Cerebellar cortex (tissue), 1 donor: ENCODE measurements at places on chromosomes 6 and 20.

- DNase-seq: no peak
Measured at GRCh38 chr20:33650753-33651561, 11.2 kb upstream of the C20orf144 start.

DNA sequence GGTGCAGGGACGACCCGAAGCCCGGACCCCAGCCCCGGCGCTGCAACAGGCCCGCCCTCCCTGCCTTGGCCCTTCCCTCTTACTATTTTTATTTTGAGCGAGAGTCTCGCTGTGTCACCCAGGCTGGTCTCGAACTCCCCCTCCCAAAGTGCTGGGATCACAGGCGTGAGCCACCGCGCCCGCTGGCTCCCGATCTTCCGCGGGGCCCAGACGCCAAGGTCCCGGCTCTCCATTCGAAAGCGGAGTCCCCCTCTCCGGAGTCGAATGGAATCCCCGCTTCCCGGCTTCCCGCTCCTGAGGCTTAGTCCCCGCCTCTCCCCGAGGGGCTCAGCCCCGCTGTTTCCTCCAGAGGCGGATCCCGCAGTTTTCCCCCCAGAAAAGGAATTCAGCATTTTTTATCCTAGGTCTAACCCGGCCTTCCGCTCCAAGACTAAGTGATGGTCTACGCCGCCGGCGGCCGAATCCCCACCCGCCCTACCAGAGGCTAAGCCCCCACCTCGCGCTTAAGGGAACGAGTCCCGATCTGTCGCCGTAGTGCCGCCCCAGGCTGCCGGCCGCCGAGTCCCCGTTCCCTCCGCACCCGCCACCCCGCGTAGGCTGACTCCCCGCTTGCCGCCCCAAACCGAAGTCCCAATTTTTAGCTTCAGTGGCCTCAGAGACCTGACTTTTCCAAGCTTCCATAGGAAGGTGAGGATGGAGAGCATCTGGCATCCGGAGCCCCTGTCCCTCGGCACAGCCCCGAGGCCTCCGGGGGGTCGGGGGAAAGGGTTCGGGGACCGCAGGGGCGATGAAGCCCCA lies 11.5 kb upstream of the TMC2 start:
- DNase-seq: no peak

DNA sequence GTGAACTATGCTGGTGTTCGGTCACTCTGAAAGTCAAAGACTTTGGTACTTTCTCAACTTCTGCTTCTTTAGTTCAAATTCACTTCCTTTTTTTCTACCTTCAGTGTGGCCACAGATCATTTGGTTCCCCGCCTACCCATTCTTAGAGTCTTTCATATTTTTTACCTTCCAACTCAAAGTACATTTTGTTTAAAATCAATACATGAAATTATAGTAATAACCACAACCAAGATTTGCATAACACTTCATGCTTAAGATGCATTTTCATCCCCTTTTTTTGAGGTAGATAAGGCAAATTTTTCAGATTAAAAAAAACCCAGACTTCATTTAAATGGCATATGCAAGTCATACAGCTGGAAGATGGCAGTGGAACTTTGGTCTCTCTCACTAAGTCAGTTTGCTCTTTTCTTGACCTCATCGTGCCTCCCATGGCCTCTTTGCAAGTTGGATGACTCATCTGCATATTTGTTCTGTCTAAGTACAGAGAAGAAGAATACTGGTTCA lies 11.9 kb upstream of the CNR1 start:
- DNase-seq: no peak

DNA sequence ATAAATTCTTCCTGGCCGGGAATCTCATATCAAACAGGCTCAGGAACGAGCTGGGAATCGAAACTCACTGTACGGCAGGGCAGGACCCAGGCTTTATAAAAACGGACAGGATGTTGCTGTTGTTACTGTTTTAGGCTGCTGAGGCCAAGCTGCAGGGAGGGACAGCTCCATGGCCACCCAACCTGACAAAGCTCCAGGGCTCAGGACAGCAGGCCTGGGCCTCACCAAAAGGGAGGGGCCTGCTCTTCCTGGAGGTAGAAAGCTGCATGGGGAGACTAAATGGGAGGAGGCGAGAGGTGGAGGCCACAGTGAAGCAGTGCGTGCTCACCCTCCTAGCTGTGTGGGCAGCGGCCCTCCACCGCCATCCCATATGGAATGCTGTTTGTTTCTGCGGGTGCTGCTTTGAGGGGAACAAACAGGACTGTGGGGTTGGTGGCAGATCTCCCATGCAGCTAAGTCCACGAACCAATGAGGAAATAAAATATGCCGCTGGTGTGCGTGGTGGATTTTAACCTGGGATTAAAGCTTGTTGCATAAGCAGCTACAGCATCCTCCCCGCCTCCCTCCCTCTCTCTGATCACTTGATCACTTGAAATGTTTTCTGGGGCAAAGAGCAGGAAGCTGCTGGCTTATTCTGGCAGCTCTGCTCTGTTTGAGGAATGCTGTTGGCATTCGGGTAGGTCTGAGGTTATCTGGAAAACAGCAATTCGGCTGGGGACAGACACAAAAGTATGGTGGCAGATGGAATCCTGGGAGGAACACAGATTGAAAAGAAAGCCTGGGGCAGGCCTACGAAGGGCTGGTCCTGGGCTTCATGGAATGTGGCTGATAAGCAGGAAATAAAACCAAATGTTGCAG lies 2.4 kb upstream of the ZMYND8 start:
- DNase-seq: peak; percentile 95

GRCh38 chr6:142162780-142163179 lies 15.7 kb downstream of the VTA1 start:
- DNase-seq: no peak

- no peak for DNase-seq
Measured at GRCh38 chr6:136303516-136303915, 13.9 kb upstream of the BCLAF1 start.

- DNase-seq: no peak
Measured at GRCh38 chr6:142192343-142192742, 45.3 kb downstream of the VTA1 start.

DNA sequence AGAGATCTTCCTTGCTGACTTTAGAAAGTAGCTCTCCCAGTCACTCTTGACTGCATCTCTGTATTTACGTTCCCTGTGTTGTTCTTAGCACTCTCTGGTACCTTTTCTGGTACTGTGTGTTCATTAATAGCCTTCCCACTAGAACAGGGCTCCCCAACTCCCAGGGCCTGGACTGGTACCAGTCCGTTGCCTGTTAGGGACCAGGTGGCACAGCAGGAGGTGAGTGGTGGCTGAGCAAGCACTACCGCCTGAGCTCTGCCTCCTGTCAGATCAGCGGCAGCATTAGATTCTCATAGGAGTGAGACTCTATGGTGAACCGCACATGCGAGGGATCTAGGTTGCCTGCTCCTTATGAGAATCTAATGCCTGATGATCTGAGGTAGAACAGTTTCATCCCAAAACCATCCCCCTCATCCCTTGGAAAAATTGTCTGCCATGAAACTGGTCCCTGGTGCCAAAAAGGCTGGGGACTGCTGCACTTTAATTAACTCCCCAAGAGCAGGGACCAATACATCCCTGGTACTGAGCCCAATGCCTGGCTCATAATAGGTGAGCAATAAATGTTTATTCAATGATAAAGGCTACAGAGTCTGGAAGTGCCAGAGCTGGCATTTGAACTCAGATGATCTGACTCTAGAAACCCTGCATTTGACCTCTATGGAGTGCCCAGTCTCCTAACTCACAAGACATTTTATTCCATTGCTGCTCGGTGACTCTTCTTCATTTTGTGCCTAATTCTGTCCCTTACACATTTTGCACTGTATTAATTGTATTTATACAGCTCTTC lies 11.0 kb downstream of the UTRN start:
- no peak for DNase-seq

DNA sequence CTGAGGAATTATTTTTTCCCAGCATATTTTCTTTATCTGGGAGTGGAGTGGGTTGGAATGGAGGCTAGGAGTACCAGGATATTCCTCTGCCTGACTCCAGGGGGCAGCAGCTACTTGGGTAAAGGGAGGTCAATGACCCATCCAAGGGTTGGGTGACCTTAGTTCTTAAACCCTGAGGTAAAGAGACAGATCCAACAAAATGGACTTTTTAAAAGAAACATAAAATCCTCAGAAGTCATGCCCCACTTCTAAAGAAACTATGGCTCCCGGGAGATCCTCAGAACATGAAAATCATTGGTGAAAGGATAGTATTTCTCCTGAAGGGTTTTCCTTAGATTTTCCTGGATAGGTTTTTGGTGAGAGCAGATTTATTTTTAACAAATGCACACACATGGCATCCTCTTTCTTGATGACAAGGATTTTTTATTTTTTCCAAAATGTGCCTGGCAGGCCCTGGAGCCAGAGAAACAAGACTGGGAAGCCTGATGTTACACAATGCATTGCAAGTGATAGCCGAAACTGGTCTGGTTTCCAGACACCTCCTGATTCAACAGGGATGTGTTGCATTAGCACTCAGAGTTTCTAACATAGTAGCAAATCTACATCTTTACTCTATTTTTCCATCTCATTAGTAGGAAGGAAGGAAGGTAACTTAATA lies 240.9 kb upstream of the BTBD3 start:
- peak; percentile 80 for DNase-seq

DNA sequence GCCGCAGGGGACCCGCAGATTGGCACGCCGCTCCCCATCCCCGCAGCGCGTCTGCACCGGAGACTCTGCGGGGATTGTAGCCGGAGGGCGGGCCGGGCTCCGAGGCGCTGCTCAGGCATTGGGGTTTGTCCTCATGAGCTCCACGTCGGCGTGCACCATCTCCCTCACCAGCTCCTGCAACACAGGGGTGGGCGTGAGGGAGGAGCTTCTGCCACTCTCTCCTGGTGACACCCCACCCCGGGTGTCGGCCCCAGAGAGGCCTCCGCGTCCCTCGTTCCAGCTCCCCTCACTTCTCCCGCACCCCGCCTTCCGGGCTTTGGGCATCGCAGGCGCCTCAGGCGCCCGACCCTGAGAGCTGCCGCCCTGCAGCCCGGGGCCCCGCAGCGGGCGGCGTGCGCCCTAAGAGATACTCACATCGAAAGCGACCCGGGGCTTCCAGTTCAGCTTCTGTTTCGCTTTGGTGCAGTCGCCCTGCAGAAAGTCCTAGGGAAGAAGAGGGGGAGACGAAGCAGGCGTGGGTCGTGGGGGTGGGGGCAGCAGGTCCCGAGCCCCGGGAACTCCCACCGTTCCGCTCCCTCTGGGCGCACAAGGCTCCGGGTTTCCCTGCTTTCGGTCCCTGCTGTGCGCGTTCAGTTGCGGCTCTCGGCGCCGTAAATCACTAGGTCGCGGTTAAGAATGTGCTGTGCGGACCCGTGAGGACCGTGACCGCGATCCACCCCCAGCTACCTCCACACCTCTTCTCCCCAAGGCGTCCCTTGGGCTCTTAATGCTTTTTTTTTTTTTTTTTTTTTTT lies 14.5 kb downstream of the FOXC1 start:
- no peak for DNase-seq

DNA sequence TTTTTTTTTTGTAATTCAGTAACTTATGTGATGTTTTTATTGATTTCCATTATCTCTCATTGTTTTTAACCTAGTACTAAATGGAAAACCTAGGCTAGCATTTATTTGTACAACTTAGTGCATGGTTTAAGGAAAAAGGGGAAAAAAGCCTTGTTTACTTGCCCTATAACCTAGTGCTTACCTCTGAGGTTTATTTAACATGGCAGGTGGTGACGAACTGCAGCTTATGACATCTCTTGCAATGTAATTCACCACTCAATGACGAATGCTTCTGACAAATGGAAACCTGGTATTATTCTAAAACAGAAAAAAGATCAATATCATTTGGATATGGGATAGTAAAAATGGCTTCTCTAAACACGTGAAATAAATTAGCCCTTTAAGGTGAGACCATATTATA lies 618.6 kb upstream of the FLRT3 start:
- DNase-seq: no peak

GRCh38 chr6:118644007-118644406 lies 7.4 kb downstream of the CEP85L start:
- DNase-seq: no peak

DNA sequence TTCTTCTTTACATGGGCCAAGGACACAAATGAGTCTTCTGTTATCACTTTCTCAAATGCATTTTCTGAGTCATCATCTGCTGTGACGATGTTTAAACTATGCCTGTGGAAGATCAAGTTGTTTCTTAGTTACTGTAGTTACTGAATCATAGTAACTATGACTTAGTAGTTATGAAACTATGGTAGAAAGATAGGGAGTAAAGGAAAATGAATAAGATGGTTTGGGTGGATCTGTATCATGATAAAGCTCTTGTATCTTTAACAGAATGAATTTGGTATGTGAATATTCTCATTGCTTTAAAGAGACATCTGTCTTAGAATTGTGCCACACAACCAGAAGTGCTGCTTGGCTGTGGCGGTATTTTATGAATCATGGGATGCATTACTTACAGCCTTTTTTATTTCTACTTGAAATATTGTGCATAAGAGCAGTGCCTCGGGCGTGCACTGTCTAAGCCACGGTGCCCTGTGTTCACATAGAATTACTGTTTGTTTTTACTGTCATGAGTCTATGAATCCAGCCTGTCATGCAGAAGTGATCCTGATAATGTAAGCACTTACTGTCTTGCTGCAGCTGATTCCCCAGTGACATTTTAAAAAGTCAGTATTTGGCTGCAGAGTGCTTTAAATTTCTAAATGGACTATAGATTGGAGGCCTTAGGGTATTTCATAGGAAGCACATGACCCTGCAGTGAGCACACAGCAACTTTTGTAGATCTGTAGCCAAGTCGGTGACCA lies 215.2 kb downstream of the TMEM242 start:
- no peak for DNase-seq

DNA sequence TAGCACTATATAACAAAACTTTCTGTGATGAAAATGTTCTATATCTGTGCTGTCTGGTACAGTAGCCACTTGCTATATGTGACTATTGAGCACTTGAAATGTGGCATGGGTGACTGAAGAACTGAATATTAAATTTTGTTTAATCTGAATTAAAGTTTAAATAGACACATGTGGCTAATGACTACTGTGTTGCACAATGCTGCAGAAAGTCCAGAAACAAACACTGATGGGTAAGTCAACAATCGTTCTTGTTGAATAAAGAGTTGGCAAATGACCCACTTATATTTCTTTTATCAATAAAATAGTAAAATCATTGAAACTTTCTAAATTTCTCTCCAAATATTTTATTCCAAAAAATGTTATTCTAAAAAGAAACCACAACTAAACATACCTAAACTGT lies 81.8 kb downstream of the PROKR2 start:
- no peak for DNase-seq

GRCh38 chr6:36141091-36141490 lies 10.8 kb downstream of the MAPK13 start:
- DNase-seq: no peak

DNA sequence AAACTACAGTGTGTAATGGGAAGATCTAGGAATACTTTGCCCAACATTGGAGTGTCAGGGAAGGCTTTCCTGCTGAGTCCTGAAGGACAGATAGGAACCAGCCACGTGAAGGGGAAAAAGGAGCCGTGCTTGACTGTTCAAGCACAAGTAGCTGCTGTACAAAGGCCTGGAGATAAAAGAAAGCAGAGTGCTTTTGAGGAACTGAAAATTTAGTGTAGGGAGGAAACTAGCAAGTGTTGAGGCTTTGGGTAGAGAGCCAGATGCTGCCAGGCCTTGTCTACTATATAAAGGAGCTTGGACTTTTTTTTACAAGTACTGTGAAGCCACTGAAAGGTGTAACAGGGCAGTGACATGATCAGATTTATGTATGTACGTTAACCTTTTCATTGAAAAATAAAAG lies 39.0 kb downstream of the DSE start:
- no peak for DNase-seq
